ENCODE measurements at places on chromosomes 5 and 9. TPM values are rescaled to one million over a fixed set of nuclear protein-coding genes. Genes with fewer than 3 reads are reported as not detected.

DNA sequence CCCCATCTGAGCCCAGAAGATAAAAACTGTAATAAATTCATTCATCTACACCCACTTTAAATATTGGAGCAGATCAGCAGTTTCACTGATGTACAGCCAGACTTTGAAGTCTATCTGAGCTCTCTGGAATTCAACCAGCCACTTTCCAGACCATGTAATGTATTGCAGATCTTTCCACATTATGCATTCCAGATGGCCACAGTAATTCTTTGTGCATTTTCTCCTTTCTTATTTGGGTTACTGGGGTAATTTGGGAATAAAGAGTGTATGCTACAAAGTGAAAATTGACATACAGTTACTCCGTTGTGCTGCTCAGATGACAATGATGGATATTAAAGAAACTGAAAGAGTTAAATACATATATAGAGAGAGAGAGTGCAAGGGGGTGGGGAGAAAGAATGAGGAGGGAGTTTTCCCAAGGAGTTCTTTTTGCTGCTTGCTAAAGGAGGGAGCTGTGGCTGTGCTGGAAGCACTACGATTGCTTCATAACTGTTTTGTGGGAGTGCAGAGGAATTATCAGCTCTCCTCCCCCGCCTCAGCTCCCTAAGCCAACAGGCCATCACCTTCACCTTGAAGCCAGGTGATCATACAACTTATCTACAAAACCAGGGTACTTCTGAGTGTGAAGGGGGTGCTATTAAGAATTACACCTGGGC is 152.8 kb downstream of the GAS1 start:
- DNase-seq = no peak

- no peak for DNase-seq
Measured at GRCh38 chr9:105531530-105531929, 26.4 kb upstream of the FKTN start.

- DNase-seq = no peak
Measured at GRCh38 chr5:149552038-149552494, 827 bp upstream of the CSNK1A1 start.

- no peak for DNase-seq
Measured at GRCh38 chr5:55535199-55535905, 588 bp upstream of the PLPP1 start.

- DNase-seq = no peak
Measured at GRCh38 chr5:32471784-32472183, 27.2 kb upstream of the ZFR start.

DNA sequence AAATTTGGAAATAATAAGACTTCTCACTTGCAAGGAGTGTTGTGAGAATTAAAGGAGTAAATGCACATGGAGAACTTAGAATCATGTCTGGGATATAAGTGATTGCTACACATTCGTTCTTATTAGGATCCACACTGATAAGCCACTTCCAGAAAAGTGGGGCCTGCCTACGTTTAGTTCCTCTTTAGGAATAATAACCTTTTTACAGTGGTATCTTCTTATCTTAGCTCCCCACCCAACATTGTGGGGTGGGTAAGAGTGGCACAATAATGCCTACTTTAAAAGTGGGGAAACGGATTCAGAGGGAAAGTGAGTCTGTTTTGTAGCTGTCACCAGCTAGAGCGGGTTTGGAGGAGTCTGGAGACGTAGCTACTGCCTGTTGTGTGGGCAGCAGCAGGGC is 16.0 kb downstream of the DOCK2 start:
- no peak for DNase-seq

The PAPPA gene
- total RNA-seq = 15.5 TPM

The FAM169A gene
- 18.8 TPM for total RNA-seq

The DNM1 gene
- total RNA-seq = 16.2 TPM

The IL5 gene
- not detected for total RNA-seq
